ENCODE measurements at places on chromosomes 2 and 18.

- no peak for DNase-seq
Measured at GRCh38 chr2:104140361-104140760, 713.6 kb upstream of the POU3F3 start.

DNA sequence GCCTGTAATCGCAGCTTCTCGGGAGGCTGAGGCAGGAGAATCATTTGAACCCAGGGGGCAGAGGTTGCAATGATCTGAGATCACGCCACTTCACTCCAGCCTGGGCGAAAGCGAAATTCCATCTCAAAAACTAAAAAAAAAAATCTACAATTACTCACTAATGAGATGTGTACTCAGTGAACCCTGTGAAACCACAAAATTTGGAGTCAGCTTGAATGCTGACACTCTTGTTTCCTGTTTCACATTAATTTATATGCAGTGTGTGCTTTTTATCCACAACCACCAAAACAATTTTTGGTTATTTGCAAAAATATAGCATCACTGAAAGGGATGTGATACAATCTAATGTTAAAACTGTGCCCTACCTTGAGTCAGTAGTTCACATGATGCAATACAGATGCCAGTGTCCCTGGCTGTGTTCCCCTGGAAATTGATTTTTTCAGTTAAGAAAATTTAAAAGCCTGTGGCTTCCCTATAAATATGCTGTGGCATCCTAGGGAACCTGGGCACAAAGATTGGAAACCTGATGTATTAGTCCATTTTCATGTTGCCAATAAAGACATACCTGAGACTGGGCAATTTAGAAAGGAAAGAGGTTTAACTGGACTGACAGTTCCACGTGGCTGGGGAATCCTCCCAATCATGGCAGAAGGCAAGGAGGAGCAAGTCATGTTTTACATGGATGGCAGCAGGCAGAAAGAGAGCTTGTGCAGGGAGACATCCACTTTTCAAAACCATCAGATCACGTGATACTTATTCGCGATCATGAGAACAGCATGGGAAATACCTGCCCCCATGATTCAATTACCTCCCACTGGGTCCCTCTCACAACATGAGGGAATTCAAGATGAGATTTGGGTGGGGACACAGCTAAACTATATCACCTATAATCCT, 337.5 kb upstream of the NT5C1B start:
- DNase-seq: no peak

DNA sequence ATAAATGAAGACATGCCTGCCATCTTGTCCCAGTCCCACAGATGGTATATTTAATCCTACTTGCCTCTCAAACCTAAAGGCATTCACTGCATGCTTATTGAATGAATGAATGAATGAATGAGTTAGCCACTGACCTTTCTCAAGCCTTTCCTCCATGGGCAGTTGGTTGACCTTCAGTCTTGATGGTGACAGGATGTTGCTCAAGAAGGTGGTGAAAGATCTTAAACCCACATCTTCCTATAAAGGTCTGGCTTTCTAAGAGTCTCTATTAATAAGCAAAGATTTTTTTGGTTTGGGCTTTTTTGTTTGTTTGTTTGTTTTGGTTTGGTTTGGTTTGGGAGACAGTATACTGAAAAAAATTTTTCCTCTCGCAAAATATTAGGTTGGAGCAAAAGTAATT, 41.7 kb downstream of the KIAA2012 start:
- no peak for DNase-seq

- DNase-seq: no peak
Measured at GRCh38 chr2:120736624-120737339, 1.1 kb downstream of the GLI2 start.

GRCh38 chr2:161552015-161552414, 72.2 kb upstream of the SLC4A10 start:
- no peak for DNase-seq

DNA sequence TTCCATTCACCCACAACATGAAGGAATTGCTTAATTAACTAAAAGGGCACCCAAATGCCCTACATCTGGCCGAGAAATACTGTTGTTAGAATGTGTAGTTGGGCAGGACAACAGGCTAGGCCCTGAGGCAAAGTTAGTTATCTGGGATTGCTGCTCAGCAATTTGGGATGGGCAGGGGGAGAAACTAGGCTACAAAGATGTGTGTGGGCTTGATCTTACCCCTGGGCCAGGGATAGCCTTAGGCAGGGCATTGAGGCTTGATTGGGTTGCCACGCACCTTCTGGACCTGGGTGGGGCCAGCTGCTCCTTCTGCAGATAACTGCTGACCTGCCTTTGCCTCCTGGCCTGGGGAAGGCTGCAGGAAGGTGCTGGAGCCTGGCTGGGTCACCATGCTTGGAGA, 9.4 kb downstream of the IL18RAP start:
- DNase-seq: no peak

- no peak for DNase-seq
Measured at GRCh38 chr2:36359067-36359466, 3.5 kb downstream of the CRIM1 start.

- no peak for DNase-seq
Measured at GRCh38 chr2:237669628-237670392, 42.4 kb downstream of the LRRFIP1 start.

- DNase-seq: no peak
Measured at GRCh38 chr2:29526587-29527586, 394.5 kb downstream of the ALK start.

DNA sequence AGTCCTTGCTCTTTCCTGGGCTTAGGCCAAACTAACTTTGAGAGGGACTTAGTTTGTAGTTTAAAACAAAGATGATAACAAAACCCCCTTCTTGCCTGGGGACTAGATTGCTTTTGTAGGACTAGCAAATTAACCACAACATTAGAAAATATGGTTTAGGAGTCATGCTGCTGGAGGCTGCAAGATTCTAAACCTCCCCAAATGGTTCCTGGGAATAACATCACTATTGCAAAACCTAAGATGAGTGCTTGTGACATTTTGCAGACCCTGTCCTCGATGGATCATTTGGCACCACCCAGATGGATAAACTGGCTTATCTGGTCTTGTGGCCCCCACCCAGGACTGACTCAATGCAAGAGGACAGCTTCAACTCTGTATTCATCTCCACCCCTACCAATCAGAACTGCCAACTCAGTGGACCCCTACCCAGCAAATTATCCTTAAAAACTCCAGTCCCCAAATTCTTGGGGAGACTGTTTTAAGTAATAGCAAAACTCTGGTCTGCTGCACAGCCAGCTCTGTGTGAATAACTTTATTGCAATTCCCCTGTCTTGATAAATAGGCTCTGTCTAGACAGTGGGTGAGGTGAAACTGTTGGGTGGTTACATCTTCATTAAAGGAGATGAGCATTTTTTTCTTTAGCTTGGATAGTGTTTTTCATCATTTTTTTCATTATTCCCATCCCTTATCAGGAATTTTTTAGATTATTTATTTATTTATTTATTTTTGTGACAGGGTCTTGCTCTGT, 58.9 kb downstream of the SPTBN1 start:
- DNase-seq: no peak

- DNase-seq: no peak
Measured at GRCh38 chr2:180679693-180680092, 300.7 kb upstream of the UBE2E3 start.

DNA sequence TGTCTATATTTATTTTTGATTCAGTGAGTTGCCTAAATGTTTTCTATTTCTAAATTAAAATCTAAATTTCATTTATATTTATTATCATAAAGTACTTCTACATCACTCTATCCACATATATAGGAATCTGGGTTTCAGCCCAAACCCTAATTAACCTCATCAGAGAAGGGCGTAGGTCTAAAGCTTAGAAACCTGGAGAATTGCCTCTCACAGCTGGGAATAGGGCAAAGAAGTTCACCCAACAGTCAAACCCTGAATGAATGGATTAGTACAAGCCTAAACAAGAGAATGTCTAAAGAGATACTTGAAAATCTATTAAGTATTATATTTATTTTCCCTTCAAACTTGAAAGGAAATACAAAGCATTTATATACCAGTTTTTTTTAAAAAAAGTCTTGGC, 26.2 kb downstream of the TFPI start:
- DNase-seq: no peak

GRCh38 chr2:228059735-228060134, 121.8 kb downstream of the SPHKAP start:
- no peak for DNase-seq

DNA sequence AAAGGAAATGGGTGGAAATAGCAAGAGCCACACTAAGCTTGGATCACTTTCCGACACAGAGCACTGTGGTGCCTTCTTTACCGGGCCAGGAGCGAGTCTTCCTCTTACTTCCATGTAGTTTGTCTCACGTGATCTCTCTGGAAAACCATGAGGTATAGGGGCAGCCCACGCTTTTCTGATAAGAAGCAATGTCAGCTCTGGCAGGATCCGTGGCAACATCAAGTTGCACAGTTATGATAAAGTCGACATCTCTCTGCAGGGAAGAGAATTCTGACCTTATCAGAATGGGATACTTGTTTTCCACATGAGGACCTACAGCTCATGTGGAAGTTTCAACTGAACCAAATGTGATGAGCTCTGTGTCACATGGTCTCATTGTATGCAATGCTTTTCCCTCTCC, 29.5 kb downstream of the MSGN1 start:
- no peak for DNase-seq

- no peak for DNase-seq
Measured at GRCh38 chr2:95375532-95376150, 26.9 kb upstream of the FAHD2A start.

DNA sequence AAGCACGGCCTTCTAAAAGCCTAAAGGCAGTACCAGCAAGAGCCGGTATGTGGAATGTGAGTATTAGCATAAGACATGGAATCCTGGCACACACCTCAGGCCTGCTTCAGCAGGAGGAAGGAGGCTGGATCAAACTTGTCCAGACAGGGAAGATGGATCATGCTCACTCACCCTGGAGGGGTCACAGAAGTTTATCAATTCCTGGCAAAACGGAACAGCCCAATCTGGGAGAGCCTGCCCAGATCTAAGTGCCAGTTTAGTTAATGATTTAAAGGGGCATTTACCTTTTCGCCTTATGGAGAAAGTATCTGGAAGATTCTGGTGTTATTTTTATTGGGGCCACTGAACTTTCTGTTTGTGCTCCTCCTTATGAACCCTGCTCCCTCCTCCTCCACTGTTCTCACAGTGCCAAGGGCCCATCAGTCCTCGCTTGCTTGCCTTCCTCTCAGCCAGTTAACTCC, 58.3 kb upstream of the NFE2L2 start:
- DNase-seq: no peak

DNA sequence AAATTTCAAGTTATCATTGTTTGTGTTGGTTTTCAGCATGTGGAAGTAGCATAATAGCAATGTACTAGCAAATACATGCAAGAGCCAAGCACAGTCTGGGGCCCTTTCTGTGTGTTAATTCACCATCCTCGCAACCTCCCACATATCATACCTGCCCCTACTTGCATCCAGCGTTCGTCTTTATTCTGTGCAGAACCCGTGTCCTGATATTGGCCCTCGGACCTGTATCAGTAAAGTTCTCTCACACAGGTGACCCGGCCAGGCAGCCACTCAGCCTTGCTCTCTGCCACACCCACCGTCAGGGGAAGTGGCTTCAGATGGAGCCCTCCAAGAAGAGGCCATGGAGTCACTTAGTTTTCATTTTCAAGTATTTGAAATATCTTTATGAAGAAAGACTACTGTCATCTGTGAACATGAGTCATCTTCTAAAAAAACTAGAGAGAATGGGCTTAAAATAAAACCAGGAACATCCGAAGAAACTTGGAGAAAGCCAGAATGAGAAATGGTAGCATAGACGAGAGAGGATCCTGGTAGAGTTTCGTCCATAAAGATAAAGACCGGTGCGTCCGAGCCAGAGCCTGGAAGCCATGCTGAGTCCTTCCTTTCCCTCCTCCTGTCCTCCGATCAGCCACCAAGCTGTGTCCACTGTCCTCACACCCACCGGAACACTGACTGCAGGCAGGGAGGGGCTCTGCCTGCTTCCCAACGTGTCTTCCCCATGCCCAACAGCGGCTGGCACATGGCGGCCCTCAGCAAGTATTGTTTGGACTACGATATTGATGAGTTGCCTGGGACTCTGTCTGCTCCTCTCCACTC, 57.3 kb upstream of the RPL31 start:
- no peak for DNase-seq

GRCh38 chr2:202148515-202149154, 75.6 kb downstream of the KIAA2012 start:
- DNase-seq: no peak

DNA sequence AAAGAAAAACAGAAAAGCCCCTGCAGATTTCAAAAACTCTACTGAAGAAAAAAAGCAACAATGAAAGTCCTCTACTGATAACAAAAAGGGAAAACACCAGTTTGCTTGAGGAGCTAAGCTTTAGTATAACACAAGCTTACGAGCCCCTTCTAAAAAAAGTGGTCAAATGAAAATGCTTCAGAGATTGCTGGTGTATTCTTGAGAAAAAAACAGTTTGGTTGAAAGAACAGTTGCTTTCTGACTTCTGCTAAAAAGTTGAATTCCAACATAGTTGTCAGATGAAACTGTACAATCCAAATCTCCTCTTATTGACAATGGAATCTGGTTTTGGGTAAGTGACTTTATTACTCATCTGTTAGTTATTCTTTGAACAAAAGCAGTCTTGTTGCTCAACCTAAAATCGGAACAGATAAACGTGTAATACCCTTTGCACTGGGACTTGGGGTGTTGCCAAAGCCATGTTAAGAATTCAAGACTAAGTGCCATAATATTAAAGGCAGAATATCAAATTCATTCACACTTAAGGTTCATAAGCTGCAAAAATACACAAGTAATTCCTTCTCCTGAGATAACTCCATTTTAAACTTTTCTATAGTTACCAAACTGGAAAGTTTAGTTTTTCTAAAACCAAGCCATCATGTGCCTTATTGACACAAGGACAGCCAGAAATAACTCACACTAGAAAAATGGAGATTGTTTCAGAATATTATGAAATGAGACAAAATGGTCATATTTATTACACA, 45.3 kb upstream of the SPAG16 start:
- DNase-seq: no peak

DNA sequence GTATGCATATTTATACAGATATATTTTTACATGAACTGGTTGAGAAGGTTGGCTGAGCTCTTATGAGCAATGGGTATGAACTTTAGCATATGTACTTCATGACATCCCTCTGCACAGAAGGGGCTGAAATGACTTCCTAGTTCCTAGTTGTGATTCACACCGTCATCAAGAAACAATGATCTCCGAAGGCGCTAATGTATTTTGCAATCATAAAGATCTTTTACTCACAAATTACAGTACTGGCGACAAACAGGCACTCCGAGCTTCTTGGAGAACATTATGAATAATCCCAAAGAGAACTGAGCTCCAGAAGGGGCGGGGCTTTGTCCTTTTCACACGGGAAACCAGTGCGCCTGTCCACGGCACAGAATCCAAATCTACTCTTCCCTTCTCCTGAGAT, 18.1 kb downstream of the BCL2 start:
- DNase-seq: no peak

DNA sequence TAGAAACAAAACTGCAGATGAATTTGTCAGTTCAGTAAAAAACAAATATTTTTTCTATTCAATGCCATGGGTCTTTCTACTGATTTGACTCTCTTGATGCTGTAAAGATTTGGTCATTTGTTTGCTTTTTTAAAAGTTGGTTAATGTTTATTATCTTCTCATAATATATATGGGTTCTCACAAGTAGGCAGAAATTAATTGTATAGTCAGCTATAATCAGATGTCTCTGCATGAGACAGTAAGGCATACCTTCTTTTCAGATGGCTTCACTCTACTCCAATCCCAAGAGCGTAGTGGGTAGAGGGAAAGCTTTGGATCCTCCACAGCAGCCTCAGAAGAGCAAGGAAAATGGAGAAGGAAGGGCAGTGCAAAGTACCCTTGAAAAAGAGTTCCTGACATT, 1202.9 kb upstream of the CELF4 start:
- DNase-seq: no peak

GRCh38 chr18:2173486-2173885, 397.8 kb downstream of the METTL4 start:
- no peak for DNase-seq

GRCh38 chr2:15354596-15355366, 206.4 kb downstream of the NBAS start:
- DNase-seq: no peak

All from stimulated activated CD4-positive, alpha-beta T cell treated with anti-CD3 and anti-CD28 coated beads, Interleukin-2, amount 100 ng/mL, for 4 hours (primary cell).